ENCODE measurements at places on chromosomes 11 and 22.

GRCh38 chr11:69437001-69437875 is 44.2 kb upstream of the LINC01488 start:
- DNase-seq: no peak

GRCh38 chr11:117842131-117842941 is 17.8 kb upstream of the FXYD2 start:
- no peak for DNase-seq

DNA sequence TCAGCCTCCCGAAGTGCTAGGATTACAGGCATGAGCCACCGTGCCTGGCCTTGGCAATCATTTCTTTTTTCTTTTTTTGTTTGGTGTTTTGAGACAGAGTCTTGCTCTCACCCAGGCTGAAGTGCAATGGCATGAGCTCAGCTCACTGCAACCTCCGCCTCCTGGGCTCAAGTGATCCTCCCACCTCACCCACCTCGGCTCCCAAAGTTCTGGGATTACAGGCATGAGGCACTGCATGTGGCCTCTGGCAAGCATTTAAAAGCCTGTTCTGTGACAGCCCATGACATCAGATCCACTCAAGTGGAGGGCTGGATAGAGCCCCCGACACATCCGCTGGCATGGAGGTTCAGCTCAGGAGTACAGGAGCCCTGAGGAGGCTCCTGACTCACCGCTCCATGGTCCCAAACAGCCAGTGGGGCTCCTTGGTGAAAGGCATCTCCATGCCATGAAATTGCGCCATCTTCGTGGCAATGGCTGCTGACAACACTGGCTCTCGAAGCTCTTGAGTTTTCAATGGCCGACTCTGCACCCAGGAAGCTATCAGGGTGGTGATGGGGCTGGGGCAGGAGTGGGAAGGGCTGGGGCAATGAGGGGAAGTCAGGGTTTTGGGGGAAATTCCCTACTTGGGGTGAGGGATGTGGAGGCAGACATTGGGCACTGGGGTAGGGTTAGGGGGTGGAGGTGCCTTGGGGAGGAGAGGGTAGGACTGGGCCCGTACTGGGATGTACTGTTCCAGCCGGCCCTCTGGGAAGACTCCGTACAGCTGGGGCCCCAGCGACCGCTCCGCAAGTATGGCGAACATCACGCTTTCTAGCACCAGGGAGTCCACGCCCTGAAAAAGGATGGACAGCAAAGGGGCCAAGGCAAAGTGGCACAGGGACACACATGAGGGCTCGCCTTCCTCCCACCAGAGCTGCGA is 1.4 kb downstream of the CHKB start:
- no peak for DNase-seq

- no peak for DNase-seq
Measured at GRCh38 chr11:72657411-72658100, 16.7 kb downstream of the PDE2A start.

DNA sequence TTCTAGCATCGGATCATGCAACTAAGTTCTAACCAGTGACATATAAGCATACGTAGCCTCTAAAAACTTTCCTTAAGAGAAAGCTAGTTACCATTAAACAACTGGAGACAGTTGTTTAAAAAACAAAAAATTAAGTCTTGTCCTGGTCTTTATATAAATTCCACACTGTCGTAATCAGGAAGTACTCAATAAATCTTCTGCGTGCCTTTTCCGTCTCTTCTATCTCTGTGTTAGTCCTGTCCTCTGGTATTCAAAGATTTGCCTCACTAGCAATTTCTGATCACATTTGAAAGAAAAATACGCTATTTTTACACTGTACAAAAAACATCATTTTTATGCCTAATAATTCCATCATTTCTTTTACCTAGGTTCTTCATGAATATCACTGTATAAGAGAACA is 10.0 kb upstream of the SLC25A17 start:
- DNase-seq: no peak

- DNase-seq: no peak
Measured at GRCh38 chr11:2651054-2651617, 48.7 kb downstream of the KCNQ1OT1 start.

DNA sequence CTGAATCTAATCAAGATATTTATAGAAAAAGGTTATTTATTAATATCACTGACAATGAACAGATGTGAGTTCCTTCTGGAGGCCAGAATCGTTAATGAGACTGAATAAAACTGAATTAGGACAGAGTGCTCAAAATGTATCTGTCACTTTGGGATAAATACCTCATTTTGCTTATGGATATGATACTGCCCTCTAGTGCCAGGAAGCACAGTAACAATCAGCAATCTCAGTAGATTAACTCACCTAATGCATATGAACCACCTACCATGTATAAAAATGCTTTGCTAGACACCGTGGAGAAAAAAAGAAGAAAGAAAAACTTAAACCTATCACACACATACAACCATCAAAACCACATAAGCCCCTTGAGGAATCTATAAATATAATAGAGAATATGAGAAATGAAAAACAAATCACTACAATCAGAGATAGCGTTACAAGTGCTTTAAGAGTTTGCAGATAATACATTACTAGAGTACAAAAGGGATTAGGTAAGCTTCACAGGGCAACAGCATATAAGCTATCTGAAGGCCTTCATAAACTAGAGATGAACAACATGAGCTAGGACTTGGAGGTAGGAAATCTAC is 117.4 kb downstream of the SGSM3 start:
- peak; percentile 65 for DNase-seq

DNA sequence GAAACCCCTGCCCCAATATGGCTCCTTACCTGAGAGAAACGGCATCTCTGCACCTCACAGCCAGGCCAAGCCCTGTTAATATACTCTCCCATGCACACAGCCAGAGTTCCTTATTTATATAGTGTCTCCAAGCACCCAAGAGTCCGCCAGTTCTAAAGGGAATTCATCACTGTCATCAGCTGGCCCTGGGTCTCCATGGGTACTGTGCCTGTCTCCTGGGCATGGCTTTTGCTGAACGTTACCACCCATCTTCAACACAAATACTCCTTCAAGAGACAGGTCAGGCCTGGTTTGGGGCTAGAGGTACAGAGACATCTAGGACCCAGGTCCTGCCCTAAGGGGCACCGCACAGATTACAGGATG is 1.6 kb upstream of the ATG16L2 start:
- DNase-seq: no peak
